ELR (cell line): ENCODE measurements at places on chromosomes 1 and 21.

GRCh38 chr1:31625561-31626222, 8.2 kb downstream of the HCRTR1 start:
- DNase-seq, result peak; percentile 73

DNA sequence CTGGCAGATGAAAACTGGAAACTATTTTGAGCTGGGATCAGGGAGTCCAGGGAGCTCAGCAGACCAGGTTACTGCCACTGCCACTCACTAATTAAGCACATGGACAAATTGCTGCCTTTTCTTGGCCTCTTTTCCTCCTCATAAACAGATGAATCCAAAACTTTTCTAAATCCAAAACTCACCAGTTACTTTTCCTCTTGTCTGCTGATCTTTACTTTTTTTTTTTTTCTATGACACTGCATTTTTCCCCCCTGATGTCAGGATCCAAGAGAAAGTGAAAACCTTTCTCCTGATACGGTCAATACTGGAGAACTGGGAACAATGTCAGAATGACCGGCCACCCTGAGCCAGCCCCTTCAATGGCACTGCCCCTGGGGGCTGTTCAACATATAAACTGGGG, 405.8 kb downstream of the DUSP10 start:
- DNase-seq, result peak; percentile 57

DNA sequence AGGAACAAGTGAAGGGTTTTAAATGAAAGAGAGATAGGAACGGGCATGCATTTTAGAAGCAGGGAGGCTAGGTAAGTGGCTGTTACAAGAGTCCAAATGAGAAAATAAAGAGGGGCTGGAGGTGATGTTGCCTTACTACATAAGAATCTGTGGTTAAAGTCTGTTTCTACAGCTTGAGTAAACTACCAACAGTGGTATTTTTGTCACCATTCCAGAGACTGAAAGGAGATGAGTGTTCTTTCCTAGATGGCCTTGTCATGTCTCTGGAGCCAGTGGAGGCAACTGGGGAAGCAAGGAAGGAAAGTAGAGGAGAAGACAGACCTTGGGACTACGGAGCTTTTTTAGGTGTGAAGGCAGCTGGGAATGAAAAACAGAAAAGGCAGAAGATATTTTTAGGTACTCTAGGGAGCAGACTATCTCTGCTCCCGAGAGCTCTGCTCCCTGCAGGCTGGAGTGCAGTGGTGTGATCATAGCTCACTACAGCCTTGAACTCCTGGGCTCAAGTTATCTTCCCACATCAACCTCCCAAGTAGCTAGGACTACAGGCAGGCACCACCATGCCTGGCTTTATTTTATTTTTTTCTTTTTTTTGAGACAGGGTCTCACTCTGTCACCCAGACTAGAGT, 12.2 kb downstream of the HDAC1 start:
- DNase-seq, result no peak

GRCh38 chr1:172373864-172374263, 46.6 kb upstream of the C1orf105 start:
- peak; percentile 20 for DNase-seq

- no peak for DNase-seq
Observed at GRCh38 chr1:9340864-9341263, 48.2 kb downstream of the SPSB1 start.

DNA sequence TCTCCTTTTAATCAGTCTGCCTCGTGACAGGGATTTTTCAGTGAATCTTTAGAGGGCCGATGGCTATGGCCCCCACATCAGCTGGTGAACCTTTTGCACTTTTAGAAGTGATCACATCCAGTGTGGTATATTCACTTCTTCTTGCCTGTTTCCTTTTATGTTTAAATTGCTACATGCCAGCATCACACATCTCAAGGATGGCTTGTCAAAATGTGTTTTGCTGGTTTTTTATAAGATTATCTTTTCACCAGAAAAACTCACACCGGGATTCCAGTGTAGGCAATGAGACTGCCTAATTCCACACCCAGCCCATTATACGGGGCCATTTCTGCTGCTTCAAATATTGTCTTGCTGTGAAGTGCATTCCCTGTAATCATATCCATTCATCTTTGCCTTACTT, 1151.7 kb upstream of the ADGRL4 start:
- no peak for DNase-seq

DNA sequence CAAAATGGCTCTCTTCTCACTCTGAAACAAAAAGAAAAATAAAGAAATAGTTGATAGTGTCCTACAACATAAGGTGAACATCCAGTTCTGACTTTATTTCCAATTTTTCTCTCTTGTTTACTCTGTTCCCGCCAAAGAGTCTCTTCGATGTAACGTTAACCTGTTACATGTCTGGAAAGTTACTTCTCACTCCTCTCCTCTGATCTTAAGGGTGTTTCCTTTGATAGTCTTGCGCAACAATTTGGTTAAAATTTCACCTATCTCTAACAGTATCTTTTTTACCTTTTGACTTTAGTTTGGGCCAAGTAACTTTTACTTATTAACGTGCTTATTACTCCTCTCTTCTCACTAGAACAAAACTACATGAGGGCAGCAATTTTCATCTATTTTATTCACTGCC, 1450.2 kb downstream of the BRINP3 start:
- DNase-seq, result no peak

DNA sequence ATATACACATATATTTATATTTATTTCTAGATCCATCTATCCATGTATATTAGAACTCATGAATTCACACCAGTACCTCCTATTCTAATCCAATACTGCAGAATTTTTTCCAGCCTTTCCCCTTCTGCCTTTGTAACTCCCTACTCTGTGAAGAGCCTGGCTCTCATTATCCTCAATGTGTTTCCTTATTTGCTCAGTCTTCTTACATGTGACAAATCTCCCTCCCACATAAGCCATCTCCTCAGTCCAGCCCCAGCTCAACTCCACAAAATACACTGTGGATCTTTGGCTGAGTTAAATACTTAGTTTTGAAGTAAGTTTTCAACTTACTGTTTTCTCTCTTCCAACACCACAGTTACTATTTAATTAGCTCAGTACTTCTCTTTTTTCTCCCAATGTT, 45.7 kb downstream of the ATP5PO start:
- DNase-seq, result no peak

GRCh38 chr1:12034381-12034801, 15.1 kb downstream of the MIIP start:
- no peak for DNase-seq

DNA sequence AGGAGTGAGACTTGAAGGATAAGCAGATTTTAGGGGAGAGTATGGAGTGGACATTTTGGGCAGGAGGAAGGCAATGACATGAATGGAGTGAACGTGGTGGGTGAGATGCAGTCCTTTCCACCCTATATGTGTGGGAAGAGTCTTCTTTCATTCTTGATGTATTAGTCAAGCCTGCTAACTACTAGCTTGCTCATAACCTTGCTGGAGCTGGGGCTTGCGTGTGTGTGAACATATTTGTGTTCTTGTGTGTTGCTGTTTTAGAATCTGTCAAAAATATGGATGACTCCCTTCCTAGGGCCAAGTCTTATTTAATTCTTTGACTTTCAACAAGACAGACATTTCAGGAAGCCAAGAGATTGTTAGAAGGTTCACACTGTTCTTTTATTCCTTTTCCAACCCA, 132.7 kb downstream of the UCK2 start:
- DNase-seq, result peak; percentile 50

DNA sequence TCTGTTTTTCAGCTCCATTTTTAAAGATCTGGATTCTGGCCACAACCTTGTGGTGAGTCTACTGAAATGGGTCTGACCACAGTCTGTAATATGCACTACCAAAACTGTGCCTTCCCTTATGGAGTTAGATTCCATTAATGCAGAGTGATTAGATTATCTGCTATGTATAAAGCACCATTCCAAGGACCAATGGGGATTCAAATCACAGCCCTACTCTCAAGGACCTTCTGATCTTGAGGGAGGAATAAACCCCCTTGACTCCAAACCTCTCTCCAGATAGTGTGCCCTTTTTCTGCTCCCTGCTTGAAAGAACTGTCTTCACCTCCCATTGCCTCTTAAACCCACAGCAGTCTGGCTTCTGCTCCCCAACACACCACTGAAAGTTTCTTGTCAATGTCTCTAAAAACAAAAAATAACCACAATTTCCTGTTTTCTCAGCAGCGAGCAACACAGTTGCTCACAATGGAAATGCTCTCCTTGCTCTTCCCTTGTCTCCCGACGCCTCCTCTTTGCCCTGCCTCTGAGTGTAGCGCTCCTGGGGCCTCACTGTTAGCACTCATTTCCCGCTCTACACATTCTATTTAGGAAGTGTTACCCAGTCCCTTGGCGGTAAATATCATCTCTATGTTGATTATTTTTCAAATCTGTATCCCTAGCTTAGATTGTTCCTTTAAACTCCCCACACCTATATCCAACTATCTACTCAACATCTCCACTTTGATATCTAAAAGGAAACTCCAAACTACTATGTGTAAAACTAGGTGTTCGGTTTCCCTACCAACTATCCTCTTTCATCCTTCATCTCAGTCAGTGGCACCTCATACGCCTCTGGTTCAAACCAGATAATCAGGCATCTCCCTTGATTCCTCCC, 13.6 kb downstream of the PCNX2 start:
- no peak for DNase-seq

GRCh38 chr1:232599178-232600041, 30.5 kb downstream of the SIPA1L2 start:
- DNase-seq, result no peak

DNA sequence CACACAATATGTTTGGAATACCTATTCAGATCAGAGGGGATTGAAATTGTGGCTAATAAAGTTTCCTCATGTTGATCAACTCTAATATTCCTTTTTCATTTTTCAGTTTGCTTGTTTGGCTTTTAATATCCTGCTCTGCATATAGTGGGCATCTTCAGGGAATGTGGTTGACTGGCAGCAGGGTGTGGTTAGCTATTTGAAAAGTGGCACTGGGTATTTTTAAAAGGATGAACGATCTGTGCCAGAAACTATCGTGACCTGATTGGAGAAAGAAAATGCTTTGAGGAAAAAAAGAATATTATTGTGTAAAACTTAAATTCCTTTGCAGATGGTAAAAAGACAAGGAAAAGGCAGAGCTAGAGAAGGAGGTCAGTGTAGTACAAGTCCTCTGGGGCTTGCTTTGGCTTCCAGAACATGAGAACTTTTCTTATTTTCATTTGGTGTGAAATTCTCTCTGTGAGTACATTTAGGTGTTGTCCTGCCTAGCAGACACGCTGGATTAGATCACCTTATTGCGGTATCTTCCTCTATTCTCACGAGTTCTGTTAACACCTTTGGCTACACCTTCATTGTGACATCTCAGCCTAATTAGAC, 329.7 kb upstream of the SNX7 start:
- no peak for DNase-seq

DNA sequence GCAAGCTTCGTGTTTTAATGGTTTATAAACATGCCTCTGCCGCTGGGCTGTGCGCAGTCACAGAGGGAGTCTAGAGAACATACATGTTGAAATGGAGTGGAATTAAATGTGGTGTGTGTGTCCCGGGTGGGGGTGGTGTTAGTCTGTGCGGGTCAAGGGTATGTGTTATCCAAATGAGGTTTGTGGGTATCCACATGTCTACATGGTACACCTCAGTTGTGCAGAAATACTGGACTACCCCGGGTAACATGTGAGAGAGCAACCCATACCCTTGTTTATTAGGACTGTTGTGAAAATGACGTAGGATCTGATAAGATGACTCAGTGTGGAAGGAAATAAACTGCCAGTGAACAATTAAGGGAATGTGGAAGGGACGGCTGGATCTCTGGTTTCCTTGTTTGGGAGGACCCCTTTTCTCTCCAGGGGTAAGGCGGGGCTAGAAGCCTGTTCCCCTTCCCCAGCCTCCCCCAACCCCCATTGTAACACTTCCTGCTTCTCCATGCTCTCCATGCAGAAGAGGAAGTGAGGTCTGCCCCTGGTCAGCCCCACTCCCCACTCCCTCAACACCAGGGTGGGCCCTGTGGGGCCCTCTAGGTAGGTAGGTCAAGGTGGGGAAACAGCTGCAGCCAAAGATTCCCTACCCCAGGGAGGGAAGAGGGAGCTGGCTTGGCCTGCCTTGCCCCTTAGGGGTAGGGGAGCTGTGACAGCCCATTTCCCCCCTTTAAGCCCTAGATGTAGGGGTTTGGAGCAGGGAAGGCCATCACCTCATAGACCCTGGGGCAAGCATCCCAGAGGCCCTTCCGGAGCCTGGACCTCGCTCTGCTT, 690 bp downstream of the EPS8L3 start:
- peak; percentile 73 for DNase-seq

- no peak for DNase-seq
Observed at GRCh38 chr1:67696708-67697107, 11.7 kb downstream of the GADD45A start.

GRCh38 chr1:60283690-60284089, 210.1 kb upstream of the C1orf87 start:
- DNase-seq, result peak; percentile 1

DNA sequence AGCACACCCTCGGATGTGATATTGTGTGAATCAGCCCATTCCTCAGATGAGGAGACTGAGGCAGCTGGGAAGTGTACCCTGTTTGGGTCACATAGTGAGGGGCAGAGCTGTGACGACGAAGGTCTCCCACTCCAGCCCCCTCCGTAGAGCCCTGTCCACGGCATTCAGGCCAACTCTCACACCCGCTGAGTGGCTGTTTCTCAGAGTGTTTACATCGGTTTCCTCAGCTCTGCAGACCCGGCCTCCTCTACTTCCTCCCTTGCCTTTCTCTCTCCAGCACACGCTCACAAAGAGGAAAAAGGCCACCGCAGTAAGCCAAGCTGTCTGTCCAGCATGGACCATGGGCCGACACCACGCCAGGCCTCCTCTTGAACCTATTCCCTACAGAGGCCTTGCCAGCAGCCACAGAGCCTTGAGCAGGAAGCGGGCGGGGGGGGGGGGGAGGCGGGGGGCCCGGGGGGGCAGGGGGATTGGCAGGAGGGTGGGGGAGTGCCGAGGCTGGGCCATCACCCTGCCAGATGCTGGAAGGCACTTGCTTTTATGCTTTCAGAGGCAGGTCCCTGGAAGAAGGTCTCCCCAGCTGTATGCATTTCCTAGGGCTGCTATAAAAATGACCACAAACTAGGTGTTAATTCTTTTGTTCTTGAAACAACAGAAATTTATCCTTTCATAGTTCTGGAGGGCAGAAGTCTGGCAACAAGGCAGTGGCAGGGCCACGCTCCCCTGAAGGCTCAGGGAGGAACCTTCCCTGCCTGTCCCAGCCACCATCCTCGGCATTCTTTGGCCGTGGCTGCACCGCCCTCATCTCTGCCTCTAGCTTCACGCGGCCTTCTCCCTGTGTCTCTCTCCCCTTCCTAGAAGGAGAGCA, 178.4 kb downstream of the PSMG1 start:
- no peak for DNase-seq

DNA sequence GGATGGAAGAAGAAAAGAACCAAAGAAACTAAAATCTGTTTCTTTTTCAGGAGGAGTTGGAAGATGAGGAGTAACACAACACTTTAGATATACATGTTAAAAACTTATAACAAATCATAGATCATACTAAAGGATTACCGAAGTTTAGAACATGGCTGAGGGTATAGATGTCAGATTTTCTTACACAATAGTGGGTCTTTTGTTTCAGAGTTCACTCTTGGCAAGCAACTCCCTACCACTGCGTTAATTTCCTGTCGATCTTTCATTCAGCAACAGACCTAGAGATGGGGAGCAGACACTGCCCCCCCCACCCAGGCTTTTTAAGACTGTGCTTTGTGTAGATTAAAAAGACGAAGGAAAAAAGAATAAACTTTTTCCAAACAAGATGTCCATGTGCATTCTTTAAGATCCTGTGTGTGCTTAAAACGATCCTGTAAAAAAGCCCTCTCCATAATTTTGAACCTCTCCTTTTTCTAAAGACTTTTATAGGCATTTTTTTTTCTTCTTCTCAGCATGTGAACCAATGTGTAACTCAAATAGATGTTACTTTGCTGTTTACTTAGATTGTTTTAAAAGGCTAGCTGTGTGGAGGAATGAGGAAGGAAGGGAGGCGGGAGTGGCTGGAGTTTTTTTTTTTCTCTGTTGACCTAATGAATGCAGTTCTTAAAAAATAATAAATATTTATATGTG, 50.4 kb downstream of the NFIA start:
- no peak for DNase-seq
